ENCODE measurements at places on chromosomes 1 and 21.
A peak's percentile ranks its signal among the peaks of the same experiment; 100 is the strongest.

- DNase-seq: no peak
Measured at GRCh38 chr1:40965531-40965930, 14.0 kb upstream of the CTPS1 start.

GRCh38 chr1:171865106-171865505 lies 23.8 kb downstream of the DNM3 start:
- DNase-seq: no peak

DNA sequence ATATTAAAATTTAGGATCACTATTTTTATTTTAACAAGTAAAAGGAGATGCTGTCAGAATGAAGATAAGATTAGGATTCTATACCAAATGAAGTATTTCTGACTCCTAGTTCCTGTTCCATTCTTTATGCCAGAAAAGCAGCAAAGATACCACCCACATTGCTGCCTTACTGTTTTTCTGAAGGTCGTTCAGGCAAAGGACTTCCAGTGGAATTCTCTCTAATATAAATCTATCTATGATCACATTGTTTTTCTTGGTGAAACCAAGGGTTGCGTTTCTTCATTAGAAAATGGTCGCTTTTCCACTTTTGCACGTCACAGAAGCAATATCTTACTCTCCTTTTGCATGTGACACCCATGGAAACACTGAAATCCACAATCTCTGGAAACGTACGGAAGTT lies 594.8 kb upstream of the ADGRL2 start:
- DNase-seq: no peak

DNA sequence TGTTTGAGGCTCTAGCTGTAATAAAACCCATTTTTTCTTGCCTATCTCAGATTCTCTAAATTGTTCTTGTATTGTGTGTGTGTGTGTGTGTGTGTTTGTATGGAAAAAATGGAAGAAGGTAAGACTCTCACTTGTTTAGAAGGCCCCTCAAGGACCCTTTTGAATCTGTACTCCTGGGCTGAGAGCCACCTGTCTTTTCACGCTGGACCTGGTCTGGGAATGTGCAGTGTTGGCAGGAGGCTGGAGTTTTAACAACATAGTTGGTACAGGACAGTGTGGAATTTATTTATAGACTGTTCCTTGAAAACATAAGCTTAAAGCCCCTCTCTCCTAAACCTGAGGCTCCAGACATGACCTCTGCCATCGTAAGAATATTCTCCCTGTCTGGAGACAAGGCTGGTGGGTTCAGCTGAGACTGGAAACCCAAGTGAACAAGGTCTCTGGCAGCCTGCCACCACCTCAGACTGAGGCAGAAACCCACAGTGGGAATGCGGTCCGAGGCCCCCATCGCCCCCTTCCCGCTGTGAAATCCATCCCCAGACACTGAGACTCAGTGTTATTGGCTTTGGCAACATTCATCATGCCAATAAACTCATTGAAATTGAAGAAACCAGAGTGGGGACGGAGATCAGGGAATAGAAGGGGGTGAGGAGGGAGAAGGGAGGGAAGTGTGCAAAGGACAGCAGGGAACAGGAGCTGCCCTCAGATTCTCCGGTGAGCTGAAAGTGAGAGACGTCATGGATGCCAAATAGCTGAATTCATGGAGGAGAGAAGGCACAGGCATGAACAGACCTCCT lies 24.6 kb upstream of the PLXNA2 start:
- DNase-seq: no peak

GRCh38 chr21:37861561-37861960 lies 54.7 kb downstream of the KCNJ6 start:
- no peak for DNase-seq

- DNase-seq: no peak
Measured at GRCh38 chr1:33323663-33324477, 3.0 kb upstream of the A3GALT2 start.

DNA sequence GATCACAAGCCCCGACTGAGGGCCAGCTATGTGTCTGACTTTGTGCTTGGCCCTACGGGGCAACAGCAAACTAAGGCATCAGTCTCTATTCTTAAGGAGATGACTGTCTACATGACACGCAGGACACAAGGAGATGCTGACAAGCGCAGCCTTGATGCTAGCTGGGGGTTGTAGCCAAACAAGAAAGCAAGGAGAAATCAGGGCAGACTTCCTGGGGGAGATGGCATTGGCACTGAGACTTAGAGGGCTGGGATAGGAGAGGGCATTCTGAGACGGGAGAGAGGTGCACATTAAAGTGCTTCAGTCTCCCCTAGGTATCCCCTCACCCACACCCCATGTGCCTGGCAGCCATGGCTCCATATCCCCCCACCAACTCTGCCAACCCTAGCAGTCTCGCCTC lies 210.8 kb upstream of the POU3F1 start:
- no peak for DNase-seq

- DNase-seq: peak; percentile 34
Measured at GRCh38 chr1:111406321-111406768, 21.2 kb downstream of the OVGP1 start.

Measured in stimulated activated CD4-positive, alpha-beta T cell treated with anti-CD3 and anti-CD28 coated beads, Interleukin-1b, Interleukin-23, amount 100 ng/mL, for 48 hours (primary cell).